ENCODE measurements at places on chromosomes 3 and 15.

- no peak for DNase-seq
Measured at GRCh38 chr15:79769069-79769481, 127.7 kb downstream of the MTHFS start.

- no peak for DNase-seq
Measured at GRCh38 chr3:171200052-171200749, 173.7 kb upstream of the SLC2A2 start.

DNA sequence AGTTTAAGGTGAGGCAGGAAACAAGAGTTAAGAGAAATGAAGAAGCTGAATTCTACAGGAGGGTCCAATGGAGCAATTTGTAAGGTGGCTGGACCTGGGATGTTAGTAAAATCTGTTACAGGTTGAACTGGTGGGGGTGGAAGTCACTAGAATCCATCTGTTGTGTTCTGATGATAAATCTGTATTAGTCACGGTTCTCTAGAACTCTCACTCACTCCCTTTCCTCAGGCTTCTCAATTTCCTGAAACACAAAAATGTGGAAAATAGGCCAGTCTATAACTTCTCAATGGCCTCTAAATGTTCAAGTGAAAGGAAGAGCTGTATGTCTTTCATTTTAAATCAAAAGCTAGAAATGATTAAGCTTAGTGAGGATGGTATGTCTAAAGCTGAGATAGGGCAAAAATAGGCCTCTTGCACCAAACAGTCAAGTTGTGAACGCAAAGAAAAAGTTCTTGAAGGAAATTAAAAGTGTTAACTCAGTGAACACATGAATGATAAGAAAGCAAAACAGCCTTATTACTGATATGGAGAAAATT lies 180.2 kb upstream of the CBLB start:
- no peak for DNase-seq

GRCh38 chr3:177983320-177983719 lies 552.9 kb upstream of the KCNMB2 start:
- no peak for DNase-seq

- no peak for DNase-seq
Measured at GRCh38 chr15:96470681-96471310, 140.3 kb downstream of the NR2F2 start.

- DNase-seq: peak; percentile 50
Measured at GRCh38 chr3:195900436-195901355, 7.7 kb downstream of the TNK2 start.

DNA sequence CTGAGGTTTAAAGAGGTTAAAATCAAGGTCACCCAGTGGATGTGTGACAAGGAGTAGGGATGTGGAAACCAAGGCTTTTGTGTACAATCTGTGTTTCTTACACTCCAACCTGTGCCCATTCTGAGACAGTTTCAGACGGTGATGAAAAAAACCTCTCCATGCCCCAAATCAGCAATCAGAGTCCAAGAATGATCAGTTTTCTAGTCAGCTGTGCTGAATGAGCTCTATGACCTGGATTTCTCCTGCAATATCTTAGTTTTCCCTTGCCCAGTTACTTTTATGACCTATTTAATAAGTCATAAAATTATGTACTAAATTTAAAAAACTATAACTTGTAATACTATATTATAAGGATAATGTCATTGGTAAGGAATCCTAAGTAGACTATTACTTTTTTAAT lies 37.5 kb upstream of the CBLB start:
- DNase-seq: no peak

DNA sequence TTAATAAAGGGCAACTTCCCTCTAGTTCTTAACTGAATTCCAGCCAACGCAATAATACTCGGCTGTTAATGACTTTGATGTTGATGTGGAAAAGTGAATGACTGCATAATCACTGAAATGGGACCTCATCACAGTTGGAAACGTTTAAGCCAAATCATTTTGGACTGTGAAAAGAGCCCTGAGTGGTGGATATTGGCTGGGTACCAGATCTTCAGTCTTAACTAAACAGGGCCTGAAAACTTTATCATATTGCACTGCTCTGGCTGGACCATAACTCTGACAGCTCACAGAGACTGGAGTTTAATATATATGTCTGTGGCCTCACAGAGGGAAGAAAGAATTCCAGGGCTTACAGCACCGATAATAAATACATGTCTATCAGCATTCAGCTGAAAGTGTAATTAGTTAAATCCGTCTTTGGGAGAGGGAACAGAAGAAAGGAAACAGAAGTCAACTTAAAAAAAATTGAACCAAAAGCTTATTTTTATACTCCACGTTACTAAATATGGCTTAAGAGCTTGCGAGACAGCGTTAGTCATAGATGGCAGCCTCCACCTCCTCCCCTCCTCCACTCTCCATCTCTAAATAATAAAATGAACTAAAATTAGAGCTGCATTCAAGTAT lies 222.3 kb upstream of the CDIN1 start:
- DNase-seq: no peak

- no peak for DNase-seq
Measured at GRCh38 chr3:57059411-57059810, 1.1 kb upstream of the SPATA12 start.

DNA sequence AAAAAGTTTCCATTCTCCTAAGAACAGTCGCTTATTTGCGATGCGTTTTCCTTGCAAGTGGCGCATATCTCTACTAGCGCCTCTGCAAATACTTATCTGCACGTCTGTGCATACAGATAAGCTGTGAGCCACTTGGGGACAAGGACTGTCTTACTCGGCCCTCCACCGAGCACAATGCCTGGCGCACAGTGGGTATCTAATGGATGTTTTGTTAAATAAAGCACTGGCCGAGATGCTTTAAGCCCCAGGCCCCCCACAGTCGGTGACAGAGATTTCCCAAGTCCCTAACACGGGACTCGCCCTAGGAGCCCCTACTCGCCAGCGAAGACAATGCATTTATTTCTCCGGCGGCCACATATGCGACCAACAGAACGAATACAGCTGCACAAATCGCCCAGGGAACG lies 503 bp downstream of the HLTF start:
- no peak for DNase-seq

- DNase-seq: no peak
Measured at GRCh38 chr15:57437564-57437963, 61.3 kb downstream of the CGNL1 start.

DNA sequence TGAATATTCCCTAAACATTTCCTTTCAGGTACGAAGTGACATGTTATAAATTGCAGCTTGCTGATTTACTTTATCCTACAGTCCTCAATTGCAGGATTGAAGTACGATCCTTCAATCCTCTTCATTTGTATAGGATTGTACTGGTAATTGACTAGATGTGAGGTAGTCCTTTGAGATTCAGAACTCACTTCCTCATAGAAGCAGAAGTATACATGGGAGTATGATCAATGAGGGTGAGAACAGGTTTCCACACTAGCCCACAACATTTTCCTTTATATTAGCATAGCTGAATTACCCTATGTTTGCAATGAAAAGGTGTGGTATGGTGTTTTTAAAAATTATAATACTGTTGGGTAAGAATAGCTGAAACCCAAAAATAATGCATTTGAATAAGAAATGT lies 160.0 kb upstream of the UMPS start:
- no peak for DNase-seq

DNA sequence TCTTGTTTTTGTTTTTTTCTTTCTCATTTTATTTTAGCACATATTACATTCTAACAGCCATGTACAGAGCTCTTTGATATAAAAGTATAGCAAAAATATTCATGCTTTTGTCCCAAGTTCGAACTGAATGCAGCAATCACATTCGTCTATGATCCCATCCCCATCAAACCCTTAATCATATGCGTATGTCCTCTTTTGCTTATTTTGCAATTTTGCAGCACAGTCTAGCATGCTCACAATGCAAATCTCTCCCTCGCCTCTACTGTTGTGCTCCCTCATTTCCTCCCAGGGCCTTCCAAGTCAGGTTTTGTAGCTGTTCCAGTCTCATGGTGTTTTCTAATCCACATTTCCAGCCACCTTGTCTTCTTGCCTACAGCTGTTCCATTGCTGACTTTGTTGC lies 144.6 kb upstream of the VEPH1 start:
- DNase-seq: no peak

DNA sequence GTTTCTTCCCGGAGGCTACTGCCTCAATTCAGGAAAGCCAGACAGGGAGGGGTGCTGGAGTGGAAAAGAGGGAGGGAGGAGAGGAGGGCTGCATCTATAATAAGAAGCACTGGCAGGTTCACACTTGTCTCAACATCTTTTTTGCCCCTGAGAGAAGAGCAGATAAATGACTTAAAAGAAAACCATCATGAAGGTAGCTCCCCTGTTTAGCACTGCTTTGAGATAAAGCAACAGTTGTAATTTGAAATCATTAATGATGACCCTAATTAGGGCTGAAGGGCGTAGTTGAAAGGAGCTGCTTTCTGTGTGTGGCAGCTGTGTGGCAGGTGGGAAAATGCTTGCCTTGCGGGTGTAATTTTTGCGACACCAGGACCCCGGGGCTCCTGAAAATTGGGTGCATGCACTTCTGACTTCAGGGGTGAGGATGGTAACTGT lies 222.8 kb upstream of the IL12A start:
- DNase-seq: no peak

- no peak for DNase-seq
Measured at GRCh38 chr3:177157492-177157891, 39.8 kb downstream of the TBL1XR1 start.

- no peak for DNase-seq
Measured at GRCh38 chr3:152460936-152461335, 192.2 kb downstream of the MBNL1 start.

DNA sequence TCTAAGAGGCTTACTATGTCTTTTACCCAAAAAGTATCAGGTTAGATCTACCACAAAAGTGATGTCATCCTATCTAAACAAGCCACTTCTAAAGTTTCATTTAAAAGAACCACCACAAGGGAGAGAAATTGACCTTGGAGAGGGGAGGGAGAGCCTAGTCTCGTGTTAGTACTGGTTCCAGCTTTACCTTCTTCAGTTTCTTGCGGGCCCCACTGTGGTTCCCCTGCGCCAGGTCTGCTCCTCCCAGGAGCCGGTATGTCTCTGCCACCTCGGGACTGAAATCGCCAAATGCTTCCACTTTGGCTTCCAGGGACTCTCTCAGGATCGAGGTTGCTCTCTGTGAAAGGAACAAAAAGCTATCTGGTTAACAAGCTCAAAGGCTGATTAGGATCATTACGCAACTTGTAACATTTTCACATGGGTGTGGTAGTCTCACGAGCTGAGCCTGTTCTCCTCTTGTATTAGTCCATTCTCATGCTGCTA lies 51.1 kb downstream of the SYNM start:
- peak; percentile 18 for DNase-seq

GRCh38 chr3:62261121-62261520 lies 112.2 kb downstream of the FEZF2 start:
- DNase-seq: no peak

DNA sequence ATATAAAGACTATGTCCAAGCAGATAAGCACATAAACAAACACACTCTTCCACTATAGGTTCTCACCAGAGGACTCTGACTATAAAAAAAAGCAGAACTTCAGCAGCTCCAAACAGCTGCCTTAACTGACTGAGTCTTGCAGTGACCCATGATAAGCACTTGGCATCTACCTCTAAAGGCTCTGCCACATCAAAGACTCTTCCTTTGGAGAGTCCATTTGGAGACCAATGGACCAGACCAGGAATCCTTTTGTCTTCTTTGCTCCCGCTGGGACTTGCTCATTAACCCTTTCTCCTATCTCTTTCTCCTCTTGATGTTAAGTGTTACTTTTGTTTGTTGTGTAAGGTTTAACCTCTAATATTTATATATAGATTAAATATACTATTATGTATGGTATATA lies 424.1 kb downstream of the RSL24D1 start:
- no peak for DNase-seq

- peak; percentile 39 for DNase-seq
Measured at GRCh38 chr3:111072031-111072921, 660 bp downstream of the NECTIN3 start.

DNA sequence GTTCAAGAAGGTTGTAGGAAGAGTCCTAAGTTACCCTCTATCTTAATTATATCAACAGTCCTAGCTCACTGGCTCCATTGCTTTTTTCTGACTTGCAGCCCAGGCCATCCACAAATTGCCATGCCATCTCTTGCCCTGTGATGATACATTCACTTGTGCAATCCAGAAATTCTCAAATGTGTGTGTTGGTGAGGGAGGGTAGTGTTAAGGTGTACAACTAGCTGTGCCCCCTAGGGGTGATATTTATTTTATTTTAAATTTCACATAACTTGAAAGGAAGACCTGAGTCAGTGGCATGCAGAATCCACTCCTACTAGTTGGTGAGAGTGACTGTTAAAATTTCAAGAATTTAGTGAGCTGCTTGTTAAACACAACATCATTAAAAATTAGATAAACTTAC lies 156.1 kb upstream of the ANKRD28 start:
- no peak for DNase-seq

DNA sequence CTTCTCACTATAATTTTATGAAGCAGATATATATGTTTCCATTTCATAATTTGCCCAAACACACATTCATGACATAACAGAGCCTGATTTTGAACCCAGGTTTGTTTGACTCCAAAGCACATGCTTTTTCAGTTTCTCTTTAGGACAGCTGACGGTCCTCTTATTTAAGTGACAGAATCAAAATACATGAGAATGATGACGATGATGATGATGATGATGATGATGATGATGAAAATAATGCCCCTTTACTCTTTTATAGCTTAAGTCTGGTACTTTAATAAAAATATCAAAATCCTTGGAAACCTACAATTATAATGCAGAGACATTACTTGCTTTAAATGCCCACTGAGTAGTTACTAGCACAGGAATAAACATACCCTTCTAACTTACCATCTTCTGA lies 15.3 kb downstream of the COPB2 start:
- DNase-seq: no peak

- no peak for DNase-seq
Measured at GRCh38 chr3:36615861-36616260, 148.5 kb downstream of the DCLK3 start.

GRCh38 chr3:10557781-10558373 lies 52.5 kb upstream of the ATP2B2 start:
- DNase-seq: peak; percentile 21

GRCh38 chr3:181940703-181941102 lies 229.0 kb downstream of the SOX2 start:
- DNase-seq: no peak

DNA sequence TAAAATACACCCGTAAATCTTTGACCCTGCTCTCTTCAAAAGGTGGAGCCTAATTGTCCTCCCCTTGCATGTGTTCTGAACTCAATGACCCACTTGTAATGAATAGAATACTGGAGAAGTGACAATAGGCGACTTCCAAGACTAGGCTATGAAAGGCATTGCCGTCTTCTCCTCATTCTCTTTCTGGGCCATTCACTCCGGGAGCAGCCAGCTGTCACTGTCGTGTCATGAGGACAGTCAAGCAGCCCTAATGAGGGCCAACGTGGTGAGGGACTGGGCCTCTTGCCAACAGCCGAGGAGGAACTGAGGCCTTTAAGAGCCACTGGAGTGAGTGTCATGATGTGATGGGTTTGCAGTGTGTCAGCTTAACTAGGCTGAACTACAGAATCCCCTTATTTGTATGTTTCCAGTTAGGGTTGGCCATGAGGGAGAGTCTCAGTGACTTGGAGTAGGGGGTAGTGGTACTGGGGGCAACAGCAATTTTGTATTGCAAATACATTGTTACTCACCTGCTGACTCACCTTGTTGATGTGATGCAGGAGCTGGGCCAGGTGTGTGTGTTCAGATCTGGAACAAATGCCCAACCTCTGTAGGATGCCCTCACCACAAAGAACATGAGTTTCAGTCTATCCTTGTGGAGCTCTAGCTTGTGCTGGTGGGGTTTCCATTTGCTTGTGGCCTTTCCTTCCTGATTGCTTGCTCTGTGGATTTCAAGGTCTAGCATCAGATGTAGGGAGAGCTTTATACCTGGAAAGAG lies 188.5 kb upstream of the PROK2 start:
- DNase-seq: no peak

- DNase-seq: no peak
Measured at GRCh38 chr3:86995537-86995936, 4.6 kb upstream of the VGLL3 start.
